ENCODE measurements at places on chromosomes 4 and X.

GRCh38 chr4:73662709-73663546 lies 42.7 kb upstream of the RASSF6 start:
- no peak for DNase-seq

DNA sequence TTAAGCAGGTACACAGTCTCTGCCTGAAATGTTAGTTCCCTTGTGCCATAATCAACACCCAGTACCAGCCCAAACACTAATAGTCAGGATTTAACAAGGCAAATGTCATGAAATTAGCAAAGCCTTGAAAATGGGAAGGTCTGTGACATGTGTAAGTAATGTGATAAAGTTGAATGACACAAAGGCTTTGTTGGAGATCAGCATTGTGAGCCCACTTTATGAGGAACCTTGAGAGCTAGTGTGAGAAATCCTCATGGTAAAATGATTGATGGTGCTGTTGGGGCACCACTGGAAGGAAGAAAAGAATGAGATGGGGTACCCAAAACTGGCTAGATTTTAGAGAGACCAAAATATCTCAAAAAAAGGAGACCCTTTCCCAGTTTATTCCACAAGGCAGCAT lies 3.3 kb upstream of the LIN54 start:
- DNase-seq: no peak

- no peak for DNase-seq
These were observed 147.2 kb upstream of the DIPK2B start for GRCh38 chrX:45347877-45348276.

- DNase-seq: no peak
These were observed 66.8 kb upstream of the UCP1 start for GRCh38 chr4:140635606-140636005.

DNA sequence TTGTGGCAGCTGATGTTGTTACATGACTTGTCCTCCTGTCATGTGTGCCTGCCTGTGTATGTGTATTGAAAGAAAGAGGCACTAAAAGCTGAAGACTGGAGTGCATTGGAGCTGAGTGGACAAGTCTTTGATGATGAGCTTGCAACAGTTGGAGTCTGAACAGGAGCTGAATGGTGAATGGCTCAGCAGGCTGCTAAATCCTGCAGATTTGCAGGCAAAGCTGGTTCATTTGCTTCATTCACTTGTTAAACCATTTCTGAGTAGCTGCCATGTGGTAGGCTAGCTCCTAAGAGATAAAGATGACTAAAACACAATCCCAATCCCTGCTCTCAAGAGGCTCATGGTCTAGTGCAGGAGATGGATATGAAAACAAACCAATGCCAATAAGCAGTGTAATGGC lies 217.3 kb downstream of the CHRDL1 start:
- no peak for DNase-seq

DNA sequence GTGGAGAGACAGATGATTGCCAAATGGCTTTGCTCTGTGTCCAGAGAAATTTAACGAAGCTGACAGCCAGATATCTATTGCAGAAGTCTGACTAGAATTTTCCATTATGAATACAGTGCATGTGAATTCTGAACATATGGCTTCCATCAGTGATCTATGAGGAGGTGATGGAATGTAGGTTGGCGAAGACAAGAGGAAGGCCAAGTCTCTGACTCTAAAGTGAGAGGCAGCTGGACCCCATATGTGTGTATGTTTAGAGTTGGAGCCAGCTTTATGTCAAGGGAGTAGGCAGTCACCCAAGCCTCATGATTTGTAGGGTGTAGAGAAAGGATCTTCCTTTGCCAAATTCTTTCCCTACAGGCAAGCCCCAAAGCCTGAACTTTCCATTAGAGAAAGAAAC lies 76.2 kb upstream of the TEX13D start:
- no peak for DNase-seq

DNA sequence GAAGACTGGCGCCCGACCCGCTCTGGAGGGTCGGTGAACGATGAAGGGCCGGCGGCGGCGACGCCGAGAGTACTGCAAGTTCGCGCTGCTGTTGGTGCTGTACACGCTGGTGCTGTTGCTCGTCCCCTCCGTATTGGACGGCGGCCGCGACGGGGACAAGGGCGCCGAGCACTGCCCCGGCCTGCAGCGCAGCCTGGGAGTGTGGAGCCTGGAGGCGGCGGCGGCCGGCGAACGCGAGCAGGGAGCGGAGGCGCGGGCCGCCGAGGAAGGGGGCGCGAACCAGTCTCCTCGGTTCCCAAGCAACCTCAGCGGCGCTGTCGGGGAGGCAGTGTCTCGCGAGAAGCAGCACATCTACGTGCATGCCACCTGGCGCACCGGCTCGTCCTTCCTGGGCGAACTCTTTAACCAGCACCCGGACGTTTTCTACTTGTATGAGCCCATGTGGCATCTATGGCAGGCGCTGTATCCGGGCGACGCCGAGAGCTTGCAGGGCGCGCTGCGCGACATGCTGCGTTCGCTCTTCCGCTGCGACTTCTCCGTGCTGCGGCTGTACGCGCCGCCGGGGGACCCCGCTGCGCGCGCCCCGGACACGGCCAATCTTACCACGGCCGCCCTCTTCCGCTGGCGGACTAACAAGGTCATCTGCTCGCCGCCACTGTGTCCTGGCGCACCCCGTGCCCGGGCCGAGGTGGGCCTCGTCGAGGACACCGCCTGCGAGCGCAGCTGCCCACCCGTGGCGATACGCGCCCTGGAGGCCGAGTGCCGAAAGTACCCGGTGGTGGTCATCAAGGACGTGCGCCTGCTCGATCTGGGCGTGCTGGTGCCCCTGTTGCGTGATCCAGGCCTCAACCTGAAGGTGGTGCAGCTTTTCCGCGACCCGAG lies 568 bp downstream of the CHST7 start:
- DNase-seq: peak; percentile 73

- DNase-seq: peak; percentile 6
These were observed 1.5 kb downstream of the FUNDC2 start for GRCh38 chrX:155028129-155028528.

GRCh38 chr4:56762484-56763250 lies 58.8 kb downstream of the SPINK2 start:
- no peak for DNase-seq

GRCh38 chrX:96435378-96436035 lies 249.1 kb upstream of the DIAPH2 start:
- no peak for DNase-seq

GRCh38 chr4:169225058-169225751 lies 45.6 kb downstream of the SH3RF1 start:
- no peak for DNase-seq

DNA sequence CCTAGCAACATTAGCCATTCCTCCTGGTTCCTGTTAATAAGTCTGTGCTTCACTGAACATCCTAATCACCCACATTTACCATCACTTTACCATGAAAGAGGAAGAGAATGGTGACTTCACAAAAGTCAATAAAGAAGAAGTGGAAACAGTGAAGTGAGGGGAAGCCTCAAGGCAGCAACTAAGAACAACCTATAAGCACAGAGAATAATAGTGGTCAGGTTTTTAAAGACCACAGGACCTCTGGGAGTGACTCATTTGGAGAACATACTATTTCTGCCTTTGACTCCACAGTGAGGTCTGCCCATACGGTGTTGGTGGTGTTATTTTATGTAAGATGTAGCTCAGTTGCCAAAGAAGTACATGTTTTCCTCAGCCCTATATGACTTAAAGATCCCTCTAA lies 86.0 kb upstream of the TET2 start:
- DNase-seq: no peak

DNA sequence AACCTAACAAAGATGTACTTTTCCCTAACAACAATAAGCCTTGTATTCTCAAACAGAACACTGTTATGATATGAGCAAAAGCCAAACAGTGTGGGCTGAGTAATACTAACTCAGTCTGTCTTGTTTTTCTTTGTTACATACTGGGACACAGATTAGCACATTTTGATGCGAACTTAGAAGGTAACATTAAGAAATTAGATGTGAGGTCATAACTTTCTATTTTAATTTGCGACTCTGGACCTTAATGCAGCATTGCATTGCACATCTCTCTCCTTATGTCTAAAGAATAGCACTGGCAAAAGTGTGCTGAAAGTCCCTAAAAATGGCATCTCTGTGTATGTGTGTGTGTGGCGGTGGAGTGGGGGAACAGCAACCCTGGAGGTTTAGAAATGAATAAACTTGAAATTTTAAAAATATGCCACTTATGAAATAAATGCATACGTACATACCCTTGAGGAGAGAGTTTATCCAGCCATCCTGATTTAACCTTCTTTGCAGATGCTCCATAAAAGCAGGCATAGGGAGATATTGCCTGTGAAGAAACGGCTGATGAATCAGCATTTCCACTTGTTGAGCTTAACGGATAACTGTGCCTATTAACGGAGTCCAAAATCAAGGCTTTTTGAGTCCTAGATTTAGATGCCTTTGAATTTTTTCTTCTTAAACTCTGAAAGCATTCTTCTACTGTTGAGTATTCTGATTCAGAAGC lies 34.2 kb downstream of the ARAP2 start:
- no peak for DNase-seq

- no peak for DNase-seq
These were observed at the start of gene NLGN3 for GRCh38 chrX:71144651-71145050. Gene NLGN3 (plus strand): TSS chrX:71144841. CDS start chrX:71147750, 2,909 bp downstream.

DNA sequence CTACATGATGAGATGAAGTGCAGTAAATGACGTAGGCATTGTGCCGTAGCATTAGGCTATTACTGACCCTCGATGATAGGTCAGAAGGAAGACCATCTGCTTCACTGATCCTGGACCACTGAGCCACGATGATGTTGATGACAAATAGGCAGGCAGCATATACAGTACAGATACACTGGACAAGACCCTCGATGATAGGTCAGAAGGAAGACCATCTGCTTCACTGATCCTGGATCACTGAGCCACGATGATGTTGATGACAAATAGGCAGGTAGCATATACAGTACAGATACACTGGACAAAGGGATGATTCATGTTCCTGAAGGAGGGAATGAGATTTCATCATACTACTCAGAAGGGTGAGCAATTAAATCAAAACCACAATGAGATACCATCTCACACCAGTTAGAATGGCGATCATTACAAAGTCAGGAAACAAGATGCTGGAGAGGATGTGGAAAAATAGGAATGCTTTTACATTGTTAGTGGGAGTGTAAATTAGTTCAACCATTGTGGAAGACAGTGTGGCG lies 50.9 kb downstream of the BEND4 start:
- no peak for DNase-seq

GRCh38 chr4:1610791-1611500 lies 73.2 kb downstream of the FAM53A start:
- DNase-seq: no peak

GRCh38 chr4:101142259-101142658 lies 205.1 kb downstream of the PPP3CA start:
- no peak for DNase-seq

DNA sequence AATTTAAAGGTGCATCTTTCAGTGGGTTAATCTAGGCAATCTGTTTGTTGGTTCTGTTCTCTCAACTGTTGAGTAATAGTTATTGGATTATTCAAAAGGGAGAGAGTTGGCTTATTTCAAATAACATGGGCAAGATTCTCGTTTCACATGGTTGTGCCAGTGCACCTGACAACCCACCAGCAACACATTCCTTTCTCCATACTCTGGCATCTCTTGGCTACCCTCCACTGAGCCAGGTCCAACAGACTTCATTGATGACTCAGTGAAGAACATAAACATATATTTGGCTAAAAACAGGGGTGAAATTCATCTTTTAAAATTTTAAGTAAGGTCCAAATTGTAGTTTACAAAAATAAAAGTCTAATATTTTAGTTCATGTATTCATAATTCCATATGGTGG lies 967.2 kb downstream of the RPA4 start:
- DNase-seq: no peak

DNA sequence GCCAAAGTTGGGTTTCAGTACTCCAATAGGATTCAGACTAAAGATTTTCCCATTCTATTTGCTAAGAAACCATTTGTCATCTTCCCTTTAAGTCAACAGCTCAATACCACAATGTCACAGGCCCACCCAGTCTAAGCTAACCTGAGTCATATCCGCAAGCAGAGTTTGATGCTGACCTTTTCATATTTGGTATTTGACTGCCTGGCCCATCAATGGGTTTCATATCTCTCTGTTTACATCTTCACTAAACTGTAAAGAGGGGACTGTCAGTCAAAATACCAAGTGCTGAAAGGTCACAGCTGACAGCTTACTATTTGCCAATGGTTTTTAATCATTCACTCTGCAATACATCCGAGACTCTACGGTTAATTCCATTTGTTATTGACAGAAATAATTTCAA lies 707.5 kb upstream of the ACTRT1 start:
- no peak for DNase-seq

DNA sequence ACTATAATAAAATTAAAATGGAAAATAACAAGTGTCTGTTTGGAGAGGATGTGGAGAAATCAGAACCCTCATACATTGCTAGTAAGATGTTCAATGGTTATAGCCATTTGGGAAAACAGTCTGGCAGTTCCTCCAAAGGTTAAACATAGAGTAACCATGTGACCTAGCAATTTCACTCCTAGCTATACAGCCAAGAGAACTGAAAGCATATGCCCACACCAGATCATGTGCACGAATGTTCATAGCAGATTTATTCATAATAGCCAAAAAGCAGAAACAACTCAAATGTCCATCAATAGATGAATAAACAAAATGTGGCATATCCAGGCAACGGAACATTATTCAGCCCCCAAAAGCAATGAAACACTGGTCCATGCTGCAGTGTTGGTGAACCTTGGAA lies 9.4 kb upstream of the CCNQ start:
- no peak for DNase-seq

GRCh38 chrX:39636481-39636880 lies 461.3 kb downstream of the BCOR start:
- DNase-seq: no peak

- peak; percentile 27 for DNase-seq
These were observed at the start of gene MAOA for GRCh38 chrX:43656005-43656494. Gene MAOA (plus strand): TSS chrX:43656299. CDS start chrX:43656342, 43 bp downstream.

- no peak for DNase-seq
These were observed 12.4 kb downstream of the NSD2 start for GRCh38 chr4:1883583-1883982.

- DNase-seq: no peak
These were observed 5.1 kb upstream of the ING2 start for GRCh38 chr4:183499801-183500200.

Data from T-helper 1 cell (primary cell).